ENCODE measurements at places on chromosomes 4 and X.

DNA sequence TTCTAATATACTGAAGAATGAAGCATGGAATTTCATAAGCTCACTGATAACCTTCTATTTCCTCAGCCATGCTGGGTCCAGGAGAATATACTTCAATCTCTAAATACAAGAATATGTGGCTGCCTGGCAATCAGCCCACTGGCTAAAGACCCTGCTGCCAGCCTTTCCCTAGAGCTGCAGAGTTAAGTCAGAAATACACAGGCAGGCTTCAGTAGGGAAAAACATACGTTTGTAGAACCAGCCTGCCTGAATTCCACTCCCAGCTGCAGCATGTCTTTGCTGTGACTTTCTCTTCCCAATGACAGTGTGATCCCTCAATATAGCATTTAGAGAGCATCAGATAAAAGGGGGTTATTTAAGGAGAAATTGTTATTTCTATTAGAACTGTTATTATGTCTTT, 289.1 kb downstream of the PCDH19 start:
- DNase-seq: no peak

DNA sequence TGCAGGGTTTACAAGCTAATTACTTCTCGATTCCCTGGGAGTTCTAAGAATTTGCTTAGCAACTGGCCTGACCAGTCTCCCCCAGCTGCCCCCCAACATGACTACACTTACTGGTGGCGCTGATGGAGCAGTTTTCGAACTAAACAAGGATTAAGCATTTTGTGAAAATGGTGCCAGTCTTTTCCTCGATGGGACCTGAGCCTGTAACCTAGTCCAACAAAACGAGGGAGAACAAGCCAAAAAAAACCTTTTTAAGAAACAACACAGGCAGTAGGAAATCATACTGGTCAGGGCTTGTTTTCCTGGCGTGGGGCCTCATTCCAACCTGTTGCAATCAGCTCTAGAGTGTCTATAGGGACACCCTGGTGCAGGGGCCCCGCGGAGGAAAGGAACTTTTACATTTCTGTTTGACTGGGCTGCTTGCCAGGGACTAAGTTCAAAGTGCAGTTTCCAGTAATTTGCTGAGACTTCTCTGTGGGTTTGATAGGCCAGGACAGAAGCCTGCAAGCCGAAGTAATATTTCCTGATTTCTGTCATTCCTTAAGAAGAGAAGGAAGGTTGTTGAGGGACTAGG, 158.7 kb downstream of the SPRY1 start:
- no peak for DNase-seq

- DNase-seq: no peak
Measured at GRCh38 chr4:76969941-76970529, 20.5 kb downstream of the SEPTIN11 start.

DNA sequence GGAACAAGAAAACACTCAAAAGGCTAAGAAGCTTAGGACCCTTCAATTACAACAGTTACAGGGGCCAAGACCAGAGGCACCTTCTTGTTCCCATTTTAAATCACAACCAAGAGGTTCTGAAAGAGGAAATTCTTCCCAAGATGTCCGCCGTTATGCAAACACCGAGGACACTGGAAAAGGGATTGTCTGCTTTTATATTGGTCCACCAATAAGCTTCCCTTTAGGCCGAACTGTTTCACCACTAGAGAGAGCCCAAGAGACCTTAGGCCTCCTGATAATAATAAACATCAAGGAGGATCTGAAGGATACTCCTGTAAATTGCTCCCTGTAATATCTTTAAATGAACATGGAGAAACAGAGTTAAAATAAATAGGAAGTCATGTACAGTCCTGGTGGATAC, 92.6 kb upstream of the NLRP2B start:
- no peak for DNase-seq

DNA sequence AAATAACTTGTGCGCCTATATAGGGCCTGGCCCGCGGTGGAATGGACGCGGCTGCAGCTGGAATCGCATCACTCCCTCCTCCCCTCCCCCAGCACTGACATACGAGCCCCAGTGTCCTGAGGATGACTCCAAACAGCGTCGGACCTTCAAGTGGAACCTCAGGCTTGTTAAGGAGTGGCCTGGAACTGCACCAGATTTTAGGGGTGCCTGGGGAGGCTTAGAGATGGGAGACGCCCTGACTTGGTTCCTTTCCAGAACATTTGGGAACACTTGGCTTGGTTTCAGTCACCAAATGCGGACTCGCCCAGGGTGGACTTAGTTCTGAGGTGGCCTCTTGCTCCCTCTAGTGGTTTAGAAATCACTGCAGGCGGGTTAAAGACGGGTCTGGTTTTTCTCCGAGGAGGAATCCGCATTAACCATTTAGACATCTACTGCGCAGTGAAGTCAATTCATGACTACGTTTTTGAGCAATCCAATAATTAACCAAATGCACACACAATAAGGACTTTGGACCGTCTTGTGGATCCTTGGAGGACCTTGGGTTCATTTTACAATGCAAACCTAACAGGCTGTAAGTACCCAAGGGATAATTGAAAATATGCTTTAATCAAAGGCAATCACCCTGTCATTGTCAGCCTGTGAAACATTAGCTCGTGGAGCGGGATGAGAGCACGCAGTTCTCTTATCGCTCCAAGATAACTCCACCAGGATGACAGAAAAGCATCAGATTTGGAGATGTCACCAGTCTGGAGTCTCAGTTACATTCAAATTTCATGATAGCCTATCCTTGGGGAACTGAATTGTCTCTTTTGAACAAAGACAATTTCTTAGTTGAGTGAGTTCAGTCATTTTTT, 11.2 kb upstream of the PDGFRA start:
- peak; percentile 60 for DNase-seq

DNA sequence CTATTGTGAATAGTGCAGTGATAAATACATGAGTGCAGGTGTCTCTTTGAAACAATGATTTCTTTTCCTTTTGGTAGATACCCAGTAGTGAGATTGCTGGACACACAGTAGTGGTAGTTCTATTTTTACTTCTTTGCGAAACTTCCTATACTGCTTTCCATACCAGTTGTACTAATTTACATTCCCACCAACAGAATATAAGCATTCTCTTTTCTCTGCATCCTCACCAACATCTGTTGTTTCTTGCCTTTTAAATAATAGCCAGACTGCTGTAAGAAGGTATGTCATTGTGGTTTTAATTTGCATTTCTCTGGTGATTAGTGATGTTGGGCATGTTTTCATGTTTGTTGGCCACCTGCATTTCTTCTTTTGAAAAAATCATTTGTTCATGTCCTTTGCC, 105.9 kb downstream of the COL4A6 start:
- no peak for DNase-seq

DNA sequence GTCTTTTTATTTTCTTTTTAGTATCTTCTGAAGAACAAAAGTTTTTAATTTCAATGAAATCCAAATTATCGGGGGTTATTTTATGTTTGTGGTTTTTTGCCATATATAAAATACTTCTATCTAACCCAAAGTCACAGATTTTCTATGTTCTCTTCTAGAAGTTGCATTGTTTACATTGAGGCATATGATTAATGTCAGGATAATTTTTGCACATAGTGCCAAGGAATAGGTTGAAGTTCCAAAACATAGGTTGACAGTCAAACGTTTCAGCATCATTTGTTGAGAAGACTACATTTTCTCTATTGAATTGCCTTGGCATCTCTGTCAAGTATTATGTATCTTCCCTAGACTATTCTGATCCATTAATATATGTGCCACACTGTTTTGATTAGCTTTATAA, 64.5 kb downstream of the ANKRD17 start:
- DNase-seq: no peak

DNA sequence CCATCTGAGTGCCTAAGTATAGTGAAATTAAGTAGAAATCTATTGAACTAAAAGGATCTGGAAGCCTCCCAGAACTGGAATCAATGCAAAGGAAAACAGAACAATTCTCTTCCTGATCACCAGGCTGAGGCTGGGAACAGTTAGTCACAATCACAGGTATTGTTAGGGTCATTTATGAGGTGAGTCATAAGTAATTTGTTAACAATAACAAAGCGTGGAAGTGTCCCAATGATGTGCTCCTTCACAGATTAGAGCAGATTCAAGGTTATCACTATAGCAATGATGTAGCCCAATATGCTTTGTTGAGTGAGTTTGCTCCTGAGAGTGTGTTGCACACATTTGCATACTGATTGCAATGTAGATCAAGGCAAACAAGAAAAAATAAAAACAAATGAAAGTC, 228.1 kb downstream of the ZNF674 start:
- DNase-seq: no peak

DNA sequence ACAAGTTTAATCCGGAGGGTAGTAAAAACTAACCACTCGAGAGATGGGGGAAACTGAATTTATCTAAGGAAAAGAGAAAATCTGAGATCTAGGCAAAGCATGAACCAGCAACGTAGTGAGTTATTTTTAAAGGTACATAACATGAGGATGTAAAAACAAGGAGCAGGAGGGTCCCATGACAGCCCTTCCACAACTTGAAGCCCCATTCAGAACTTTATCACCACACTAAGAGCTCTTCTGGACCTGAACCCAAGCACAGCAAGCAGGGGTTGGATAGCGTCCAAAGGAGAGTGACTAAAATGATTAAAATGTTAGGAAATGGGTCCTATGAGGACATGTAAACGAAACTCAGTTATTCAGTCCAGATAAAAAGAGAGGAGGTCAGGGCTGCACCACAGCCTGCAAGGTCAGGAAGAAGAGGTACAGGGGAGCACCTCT, 16.2 kb downstream of the SH3RF1 start:
- DNase-seq: no peak

GRCh38 chr4:52939325-52939724, 77.2 kb downstream of the RASL11B start:
- DNase-seq: no peak

DNA sequence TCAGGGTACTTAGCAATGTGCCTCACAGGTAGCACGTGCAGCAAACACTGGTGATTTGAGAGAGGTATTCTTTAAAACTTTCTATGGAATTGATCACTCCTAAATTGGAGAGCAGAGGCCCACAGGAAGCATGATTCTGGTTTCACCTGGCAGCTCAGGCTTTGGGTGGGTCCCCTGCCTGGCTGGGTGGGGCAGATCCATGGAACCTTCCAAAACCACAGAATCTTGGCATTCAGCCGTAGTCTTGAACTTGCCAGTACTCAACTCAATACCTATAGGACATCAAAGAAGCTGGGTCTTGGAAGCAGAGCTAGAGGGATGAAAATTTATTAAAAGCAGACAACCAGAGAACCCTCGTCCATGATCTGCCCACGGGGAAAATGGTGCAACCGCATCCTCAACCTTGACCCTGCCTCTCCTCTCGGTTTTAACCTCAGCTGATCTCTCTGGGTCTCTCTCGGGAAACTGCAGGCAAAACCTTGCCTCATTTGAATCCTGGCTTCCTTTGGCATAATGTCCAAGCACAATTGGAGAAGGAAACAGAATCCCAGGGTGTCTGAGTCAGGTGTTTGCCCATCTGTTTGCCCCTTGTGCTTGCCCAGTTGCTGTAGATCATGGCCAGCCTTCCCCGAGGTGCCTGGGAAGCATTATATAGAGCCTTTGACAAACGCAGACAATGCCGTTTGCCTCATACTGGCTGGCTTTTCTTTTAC, 22.9 kb downstream of the OTOP1 start:
- DNase-seq: no peak

- no peak for DNase-seq
Measured at GRCh38 chrX:19243431-19243830, 100.3 kb upstream of the PDHA1 start.

DNA sequence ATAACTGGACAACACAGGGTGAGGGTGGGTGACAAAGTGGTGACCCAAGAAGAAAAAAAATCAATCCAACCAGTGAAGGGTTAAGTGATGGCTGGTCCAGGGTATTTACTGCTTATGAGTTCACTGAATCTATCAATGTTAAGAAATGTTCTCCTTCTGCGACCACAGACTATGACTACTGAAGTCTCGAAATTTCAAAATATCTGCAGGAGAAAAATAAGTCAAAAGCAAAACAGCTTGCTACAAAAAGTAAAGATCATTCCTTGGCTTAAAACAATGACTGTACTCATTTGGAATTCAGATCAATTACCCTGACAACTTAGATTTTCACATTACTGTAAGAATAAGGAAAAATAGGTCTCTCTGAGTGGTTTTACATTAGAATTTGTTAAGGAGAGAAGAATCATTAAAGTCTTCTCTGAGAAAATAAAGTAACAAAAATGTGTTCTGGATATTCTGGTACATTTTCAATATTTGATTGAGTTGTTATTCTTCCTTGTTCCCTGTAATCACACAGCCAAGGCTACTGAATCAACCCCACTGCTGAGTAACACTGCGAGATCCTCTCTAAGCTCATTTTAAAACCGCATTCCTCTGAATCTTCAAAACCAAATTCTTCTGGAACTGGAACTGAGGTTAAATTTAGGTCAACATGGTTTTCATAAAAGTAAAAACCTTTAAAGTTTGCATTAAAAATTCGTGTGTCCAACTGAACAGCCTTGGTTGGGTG, 22.7 kb downstream of the SMPX start:
- no peak for DNase-seq

- peak; percentile 19 for DNase-seq
Measured at GRCh38 chrX:15973299-15973698, 118.7 kb upstream of the AP1S2 start.

DNA sequence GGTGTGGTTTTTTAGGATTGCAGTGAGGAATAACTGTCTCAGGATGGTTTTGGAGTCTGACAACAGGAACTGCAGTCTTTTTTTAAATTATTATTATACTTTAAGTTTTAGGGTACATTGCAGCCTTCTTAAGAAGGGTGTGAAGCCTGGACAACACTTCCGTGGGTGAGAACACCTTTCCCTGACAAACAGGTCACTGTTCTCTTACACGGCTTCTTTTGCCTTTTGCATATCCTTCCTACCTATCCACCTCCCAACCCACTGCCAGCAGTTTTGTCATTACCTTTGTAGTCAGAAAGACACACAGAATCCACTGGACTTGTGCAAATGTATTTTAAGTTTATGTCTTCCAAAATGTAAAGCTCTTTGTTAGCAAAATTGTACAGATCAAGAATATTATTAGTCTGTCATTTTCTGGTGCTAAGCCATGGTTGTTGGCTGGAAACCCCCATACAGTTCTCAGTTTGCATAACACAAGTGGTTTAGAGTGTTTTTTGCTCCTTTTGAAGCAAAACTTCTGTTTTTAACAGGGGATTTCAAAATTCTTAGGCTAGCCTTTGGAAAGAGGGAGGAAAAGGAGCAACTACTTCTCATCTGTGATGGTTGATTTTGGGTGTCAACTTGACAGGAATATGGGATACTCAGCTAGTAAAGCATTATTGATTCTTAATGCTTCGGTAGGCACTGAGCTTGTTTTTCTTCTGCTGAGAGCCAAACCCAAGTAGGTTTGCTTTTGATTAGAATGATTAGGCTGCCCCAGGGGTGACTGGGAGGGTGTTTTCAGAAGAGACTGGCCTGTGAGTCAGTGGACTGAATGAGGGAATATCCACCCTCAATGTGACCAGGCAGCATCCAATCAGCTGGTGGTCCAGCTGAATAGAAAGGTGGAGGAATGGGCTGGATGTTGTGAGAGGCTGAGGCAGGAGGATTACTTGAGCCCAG, 29.4 kb upstream of the KLHL2 start:
- no peak for DNase-seq

All from stimulated activated naive CD8-positive, alpha-beta T cell treated with anti-CD3 and anti-CD28 coated beads, Interleukin-15, Interleukin-2, amounts not matched to agents 100 U/mL and 50 U/mL, for 24 hours (primary cell).